ENCODE measurements at places on chromosomes 12 and 14. TPM values are rescaled to one million over a fixed set of nuclear protein-coding genes. Genes with fewer than 3 reads are reported as not detected.
A peak's percentile ranks its signal among the peaks of the same experiment; 100 is the strongest.

DNA sequence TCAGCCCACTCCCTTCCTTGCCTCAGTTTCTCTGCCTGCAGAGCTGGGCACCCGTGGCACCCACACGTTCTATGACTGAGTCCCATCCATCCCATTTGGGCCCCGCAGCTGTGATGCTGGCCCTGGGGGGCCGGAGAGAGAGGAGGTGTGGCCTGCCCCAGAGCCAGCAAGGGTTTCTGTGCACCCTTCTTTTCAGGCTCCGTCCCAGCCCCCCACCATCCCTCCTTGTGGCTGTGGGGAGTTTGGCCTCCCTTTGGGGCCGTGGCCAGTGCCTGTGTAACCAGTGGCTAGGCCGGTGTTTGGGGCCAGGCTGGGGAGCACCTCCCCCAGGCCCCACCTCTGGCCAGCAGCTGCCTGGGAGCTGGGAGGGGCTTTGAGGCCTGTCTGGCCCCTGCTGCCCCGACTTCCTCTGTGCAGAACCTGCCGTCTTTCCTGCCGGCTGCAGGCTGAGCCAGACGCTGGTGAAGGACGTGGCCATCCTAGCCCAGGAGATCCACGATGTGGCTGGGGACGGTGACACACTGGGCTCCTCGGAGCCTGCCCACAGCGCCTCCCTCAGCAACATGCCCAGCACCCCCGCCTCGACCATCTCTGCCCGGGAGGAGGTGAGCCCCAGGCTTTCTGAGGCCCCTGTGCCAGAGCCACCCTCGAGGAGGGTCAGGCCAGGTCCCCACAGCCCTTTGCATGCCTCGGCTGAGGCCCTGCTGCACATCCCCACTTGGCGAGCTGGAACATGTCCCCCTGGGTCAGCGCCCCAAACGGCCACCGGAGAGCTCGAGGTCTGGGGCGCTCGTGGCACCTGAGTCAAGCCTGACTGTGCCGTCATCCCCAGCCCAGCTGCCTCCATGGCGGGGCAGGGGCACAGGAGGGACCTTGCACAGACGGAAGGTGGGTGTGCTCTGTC, 27.7 kb downstream of the CEP170B start:
- H3K36me3 ChIP-seq: no peaks in the 10 kb centered on the region
- no peak for DNase-seq
- no peak overlapping the region for H3K27ac ChIP-seq
- no peaks in the 10 kb centered on the region for H3K27me3 ChIP-seq

DNA sequence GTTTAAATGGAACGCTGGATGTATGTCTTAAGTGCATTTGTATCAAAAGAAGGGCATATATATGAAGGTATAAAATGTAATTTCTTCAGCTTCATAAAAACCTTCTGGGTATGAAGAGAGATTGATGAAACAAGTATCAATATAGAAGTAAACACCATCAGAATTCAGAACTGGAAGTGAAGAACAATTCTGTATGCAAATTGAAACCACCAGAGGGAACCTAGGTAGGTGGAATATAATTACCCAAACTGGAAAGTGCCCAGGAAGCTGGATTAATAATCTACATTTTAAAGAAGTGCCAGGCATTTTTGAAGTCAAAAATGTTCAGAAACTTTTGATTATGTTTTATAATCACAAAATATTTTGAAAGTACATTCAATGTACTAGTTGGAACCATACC, 336.2 kb upstream of the GARIN6 start:
- no peak for DNase-seq
- H3K27ac ChIP-seq: no peak overlapping the region
- no peaks in the 10 kb centered on the region for H3K27me3 ChIP-seq
- no peaks in the 10 kb centered on the region for H3K4me1 ChIP-seq

DNA sequence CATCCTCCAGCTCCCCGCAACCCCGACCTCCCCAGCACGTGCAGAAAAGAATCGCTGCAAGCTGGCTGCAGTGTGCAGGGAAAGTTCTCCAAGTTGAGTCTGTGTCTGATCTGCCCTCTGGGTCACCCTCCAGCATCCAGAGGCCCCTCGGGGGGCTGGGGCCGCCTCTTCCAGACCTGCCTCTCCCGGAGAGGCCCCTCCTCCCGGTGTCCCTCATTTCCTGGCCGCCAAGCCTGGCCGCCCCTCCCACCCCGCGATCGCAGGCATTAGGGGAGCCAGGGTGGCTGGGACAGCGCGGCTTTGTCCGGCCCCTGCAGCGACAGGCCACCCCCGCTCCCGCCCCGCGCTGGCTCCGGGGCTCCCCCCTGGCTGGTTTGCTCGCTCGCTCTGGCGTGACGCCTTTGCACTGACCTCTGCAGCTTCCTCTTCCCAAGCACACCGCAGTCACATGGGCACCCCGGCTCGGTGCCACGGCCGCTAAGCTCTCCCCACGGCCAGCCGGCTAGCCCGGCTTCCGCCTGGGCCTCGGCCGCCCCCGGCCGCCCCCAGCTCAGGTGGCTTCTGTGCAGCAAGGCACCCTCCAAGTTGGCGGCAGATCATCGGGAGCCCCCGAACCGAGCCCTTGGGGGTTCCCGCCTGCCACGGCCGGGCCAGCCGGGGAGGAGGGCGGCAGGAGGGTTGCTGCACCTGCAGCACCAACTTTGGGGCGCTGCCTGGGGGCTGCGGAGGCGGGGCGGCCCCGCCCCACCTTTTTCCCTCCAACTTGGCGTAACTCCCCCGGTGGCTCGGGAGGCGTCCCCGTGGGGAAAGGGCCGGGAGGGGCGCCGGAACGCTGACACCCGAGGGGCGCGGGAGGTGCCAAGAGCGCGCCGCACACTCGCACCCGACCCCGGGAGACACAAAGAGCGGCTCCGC, 43.7 kb downstream of the KDM2B start:
- peak overlapping the region; percentile 82 for H3K4me3 ChIP-seq
- peak; percentile 84 for DNase-seq
- H3K4me1 ChIP-seq: peaks cover 37% of the 10 kb centered on the region
- peaks cover 1% of the 10 kb centered on the region for H3K27me3 ChIP-seq
- H3K36me3 ChIP-seq: peaks cover 16% of the 10 kb centered on the region
- peak overlapping the region; percentile 72 for H3K27ac ChIP-seq

- DNase-seq: no peak
- no peak overlapping the region for H3K4me3 ChIP-seq
- no peak overlapping the region for H3K27ac ChIP-seq
Measured at GRCh38 chr12:116393255-116393654, 115.8 kb upstream of the MED13L start.

The NKX2-1 gene
- not detected for total RNA-seq

The MSI1 gene
- 0.79 TPM for total RNA-seq
